ENCODE measurements at places on chromosomes 6 and 20. TPM values are rescaled to one million over a fixed set of nuclear protein-coding genes. Genes with fewer than 3 reads are reported as not detected.

The GPR6 gene
- not detected for total RNA-seq

The FAM50B gene
- 3.5 TPM for total RNA-seq

The ETV7 gene
- total RNA-seq: 0.33 TPM

The BTNL2 gene
- total RNA-seq: not detected

The FILIP1 gene
- total RNA-seq: 10.0 TPM

The LY6G6D gene
- total RNA-seq: not detected

The RPN2 gene
- 285 TPM for total RNA-seq

The DDX43 gene
- total RNA-seq: 2.0 TPM

The DEF6 gene
- total RNA-seq: 0.98 TPM

The PET117 gene
- 7.8 TPM for total RNA-seq

The TBX18 gene
- total RNA-seq: 1.6 TPM

The MMUT gene
- 10.1 TPM for total RNA-seq
